ENCODE measurements at places on chromosomes 2 and 18.
A peak's percentile ranks its signal among the peaks of the same experiment; 100 is the strongest.

GRCh38 chr2:181326661-181327060 is 130.5 kb upstream of the ITGA4 start:
- H3K27me3 ChIP-seq, result no peaks in the 10 kb centered on the region
- DNase-seq, result no peak
- H3K36me3 ChIP-seq, result no peaks in the 10 kb centered on the region

DNA sequence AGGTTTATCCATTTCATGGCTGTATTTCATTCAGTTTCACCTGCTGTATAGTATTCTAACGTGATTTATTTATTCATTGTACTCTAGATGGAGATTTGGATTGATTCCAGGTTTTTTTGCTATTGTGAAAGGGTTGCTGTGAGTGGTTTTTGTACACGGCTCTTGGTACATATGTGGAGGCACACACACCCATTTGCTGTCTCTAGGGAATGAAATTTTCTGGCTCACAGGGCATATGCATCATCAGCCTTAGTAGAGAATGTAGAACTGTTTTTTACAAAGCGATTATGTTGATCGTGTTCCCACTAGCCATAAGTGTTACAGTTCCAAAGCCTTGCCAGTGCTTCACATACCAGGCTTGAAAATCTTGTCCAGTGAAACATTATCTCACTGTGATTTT is 5.1 kb downstream of the SPTBN1 start:
- H3K36me3 ChIP-seq, result no peaks in the 10 kb centered on the region
- H3K4me1 ChIP-seq, result peaks cover 34% of the 10 kb centered on the region
- H3K27me3 ChIP-seq, result peaks cover 5% of the 10 kb centered on the region
- no peak for DNase-seq
- no peak overlapping the region for H3K4me3 ChIP-seq

- H3K27me3 ChIP-seq, result no peaks in the 10 kb centered on the region
- no peak for DNase-seq
- H3K4me3 ChIP-seq, result no peak overlapping the region
- no peaks in the 10 kb centered on the region for H3K4me1 ChIP-seq
Measured at GRCh38 chr18:62829936-62830335, 114.6 kb downstream of the PHLPP1 start.

DNA sequence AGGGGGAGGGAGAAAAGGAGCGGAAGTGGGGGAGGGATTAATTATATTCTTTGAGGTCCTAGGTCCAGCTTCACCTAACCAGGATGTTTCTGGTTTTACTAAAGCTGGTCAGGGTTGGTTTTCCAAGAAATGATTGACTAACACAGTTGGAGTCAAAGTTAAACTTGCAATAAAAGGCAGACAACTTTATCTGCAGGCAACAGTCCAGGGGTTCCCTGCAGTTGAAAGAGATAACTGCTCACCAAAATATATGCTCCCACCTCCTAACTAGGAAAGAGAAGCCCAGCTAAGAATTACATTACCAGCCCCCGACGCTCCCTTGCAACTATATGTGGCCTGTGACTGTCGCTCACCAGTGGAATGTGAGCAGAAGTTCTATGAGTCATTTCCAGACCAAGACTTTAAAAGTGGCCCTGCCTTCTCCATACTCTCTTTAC is 140.0 kb upstream of the PKDCC start:
- H3K36me3 ChIP-seq, result no peaks in the 10 kb centered on the region
- no peak overlapping the region for H3K4me3 ChIP-seq
- no peaks in the 10 kb centered on the region for H3K27me3 ChIP-seq
- DNase-seq, result no peak

- no peaks in the 10 kb centered on the region for H3K27me3 ChIP-seq
- peaks cover 11% of the 10 kb centered on the region for H3K4me1 ChIP-seq
- peak overlapping the region; percentile 72 for H3K27ac ChIP-seq
- H3K36me3 ChIP-seq, result no peaks in the 10 kb centered on the region
- no peak overlapping the region for H3K4me3 ChIP-seq
Measured at GRCh38 chr18:75248426-75249174, 38.0 kb downstream of the TSHZ1 start.

- no peak overlapping the region for H3K27ac ChIP-seq
- no peaks in the 10 kb centered on the region for H3K27me3 ChIP-seq
- no peaks in the 10 kb centered on the region for H3K36me3 ChIP-seq
- no peaks in the 10 kb centered on the region for H3K4me1 ChIP-seq
- no peak for DNase-seq
Measured at GRCh38 chr2:136530146-136530545, 235.2 kb upstream of the THSD7B start.

DNA sequence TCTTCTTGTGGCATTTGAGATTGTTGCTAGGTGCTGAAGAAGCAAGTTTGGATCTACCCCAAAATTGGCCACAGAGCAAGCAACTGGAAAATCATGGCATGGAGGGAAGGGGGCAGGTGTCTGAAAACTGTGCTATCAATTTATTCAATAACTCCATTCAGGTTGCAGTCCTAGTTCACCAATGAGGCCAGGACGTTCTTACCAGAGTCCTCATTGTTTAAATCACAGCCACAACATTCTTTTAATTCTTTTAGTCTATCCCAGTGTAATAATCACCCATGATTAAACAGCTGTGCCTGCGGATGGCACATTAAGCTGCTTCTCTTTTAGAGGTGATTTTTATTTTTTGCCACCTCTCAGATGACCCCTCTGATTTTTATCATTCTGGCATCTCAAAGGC is 103.5 kb downstream of the ANKRD44 start:
- H3K4me1 ChIP-seq, result peaks cover 55% of the 10 kb centered on the region
- no peak overlapping the region for H3K4me3 ChIP-seq
- no peaks in the 10 kb centered on the region for H3K36me3 ChIP-seq
- H3K27ac ChIP-seq, result peak overlapping the region; percentile 78
- H3K27me3 ChIP-seq, result no peaks in the 10 kb centered on the region

GRCh38 chr2:181738074-181738473 is 57.8 kb upstream of the NEUROD1 start:
- DNase-seq, result no peak
- H3K4me1 ChIP-seq, result no peaks in the 10 kb centered on the region
- no peaks in the 10 kb centered on the region for H3K36me3 ChIP-seq
- no peaks in the 10 kb centered on the region for H3K27me3 ChIP-seq
- H3K27ac ChIP-seq, result no peak overlapping the region

- no peak overlapping the region for H3K27ac ChIP-seq
- peaks cover 56% of the 10 kb centered on the region for H3K4me1 ChIP-seq
- peaks cover 37% of the 10 kb centered on the region for H3K36me3 ChIP-seq
- DNase-seq, result no peak
- H3K4me3 ChIP-seq, result no peak overlapping the region
Measured at GRCh38 chr2:27375513-27376099, 4.9 kb downstream of the ZNF513 start.

DNA sequence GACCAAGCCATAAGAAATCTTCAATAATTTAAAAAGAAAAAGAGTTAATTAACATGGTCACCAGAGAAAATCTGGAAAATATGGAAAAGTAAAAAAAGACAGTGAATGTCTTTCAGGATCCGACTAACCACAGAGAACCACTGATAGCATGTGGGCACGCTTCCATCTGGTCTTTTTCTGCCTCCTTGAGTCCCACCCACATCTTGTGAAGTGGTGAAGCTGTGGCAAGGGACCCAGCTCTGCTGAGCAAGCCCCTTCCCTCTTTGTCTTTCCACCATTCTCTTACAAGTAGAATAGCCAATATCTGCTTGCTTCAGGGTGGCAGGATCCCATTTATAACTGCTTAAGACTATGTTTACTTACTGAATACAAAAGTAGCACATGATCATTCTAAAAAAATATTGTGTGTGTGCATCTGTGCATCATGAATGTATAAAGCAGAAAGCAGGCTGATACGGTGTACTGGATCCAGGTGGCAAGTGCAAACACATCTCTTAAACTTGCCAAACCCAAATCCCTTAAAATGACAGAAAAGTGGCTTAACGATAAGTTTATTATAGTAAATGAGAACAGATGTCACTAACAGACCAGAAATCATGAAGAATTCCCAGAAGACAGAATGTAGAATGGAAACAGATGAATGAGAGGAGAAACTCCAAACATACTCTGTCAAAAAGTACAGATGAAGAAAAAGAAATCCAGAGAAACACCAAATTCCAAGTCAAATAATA is 52.3 kb downstream of the FOXI3 start:
- H3K36me3 ChIP-seq, result no peaks in the 10 kb centered on the region
- no peak overlapping the region for H3K27ac ChIP-seq
- no peak for DNase-seq
- H3K4me1 ChIP-seq, result no peaks in the 10 kb centered on the region
- no peaks in the 10 kb centered on the region for H3K27me3 ChIP-seq

DNA sequence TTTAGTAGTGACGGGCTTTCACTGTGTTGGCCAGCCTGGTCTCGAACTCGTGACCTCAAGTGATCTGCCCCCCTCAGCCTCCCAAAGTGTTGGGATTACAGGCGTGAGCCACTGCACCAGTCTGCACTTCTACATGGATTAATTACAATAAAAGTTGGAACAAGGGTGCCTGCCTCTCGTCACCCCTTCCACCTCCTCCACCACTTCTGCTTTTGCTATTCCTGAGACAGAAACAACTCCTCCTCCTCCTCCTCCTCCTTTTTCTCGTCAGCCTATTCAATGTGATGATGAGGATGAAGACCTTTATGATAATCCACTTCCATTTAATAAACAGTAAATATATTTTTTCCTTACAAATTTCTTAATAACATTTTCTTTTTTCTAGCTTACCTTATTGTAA is 35.2 kb downstream of the SRBD1 start:
- no peak overlapping the region for H3K27ac ChIP-seq
- H3K27me3 ChIP-seq, result no peaks in the 10 kb centered on the region
- DNase-seq, result no peak
- no peak overlapping the region for H3K4me3 ChIP-seq
- no peaks in the 10 kb centered on the region for H3K36me3 ChIP-seq

DNA sequence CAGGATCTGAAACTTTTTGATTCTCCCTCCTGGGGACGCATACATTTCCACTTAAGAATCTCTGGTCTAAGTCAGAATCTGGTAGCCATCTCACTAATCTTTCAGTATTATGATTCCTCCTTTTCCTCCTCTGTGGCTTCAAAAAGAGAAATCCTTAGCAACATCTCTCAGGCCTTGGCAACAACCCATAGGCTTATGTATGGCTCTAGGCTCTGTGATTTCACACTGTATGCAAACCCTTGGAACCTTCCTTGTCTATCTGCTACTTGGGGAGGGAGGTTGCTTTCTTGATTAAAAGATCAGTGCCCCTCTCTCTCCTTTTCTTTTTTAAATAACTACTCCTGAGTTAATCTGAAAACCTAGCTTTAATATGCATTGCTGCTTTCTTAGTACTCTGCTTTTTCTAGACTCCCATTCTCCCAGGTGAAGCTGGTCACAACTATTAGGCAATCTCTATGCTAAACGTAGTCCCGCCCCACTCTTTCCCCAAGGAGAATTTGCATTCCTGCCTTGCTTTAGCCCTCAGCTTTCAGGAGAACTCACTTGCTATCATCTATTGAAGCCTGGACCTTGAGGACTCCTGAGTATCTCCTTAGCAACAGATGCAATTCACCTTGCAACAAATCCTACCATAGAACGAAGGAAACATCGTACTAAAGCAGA is 72.2 kb upstream of the L3MBTL4 start:
- H3K27ac ChIP-seq, result no peak overlapping the region
- no peak for DNase-seq
- H3K4me1 ChIP-seq, result no peaks in the 10 kb centered on the region
- H3K27me3 ChIP-seq, result no peaks in the 10 kb centered on the region
- no peak overlapping the region for H3K4me3 ChIP-seq
- no peaks in the 10 kb centered on the region for H3K36me3 ChIP-seq

DNA sequence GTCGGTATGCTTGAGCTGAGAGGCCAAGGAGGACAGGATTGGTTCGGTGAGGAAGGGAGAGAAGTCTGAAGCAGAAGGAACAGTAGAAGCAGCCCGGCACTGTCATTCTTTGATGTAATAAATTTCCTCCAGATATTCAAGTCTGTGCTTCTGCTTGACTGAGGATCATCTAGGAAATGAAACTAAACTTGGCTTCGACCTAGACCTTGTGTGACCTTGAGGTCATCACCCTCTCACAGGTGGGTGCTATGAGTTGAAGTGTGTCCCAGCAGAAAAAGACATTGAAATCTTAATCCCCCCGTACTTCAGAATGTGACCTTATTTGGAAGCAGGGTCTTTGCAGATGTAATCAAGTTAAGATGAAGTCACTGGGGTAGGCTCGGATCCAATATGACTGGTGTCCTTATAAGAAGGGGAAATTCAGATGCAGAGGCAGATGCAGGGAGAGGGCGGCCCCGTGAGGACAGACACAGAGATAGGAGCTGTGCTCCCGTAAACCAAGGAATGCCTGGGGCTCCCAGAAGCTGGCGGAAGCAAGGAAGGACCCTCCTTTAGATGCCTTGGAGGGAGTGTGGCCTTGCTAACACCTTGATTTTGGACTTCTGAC is 49.0 kb downstream of the PRKCE start:
- H3K36me3 ChIP-seq, result no peaks in the 10 kb centered on the region
- H3K4me3 ChIP-seq, result no peak overlapping the region
- DNase-seq, result peak; percentile 29

DNA sequence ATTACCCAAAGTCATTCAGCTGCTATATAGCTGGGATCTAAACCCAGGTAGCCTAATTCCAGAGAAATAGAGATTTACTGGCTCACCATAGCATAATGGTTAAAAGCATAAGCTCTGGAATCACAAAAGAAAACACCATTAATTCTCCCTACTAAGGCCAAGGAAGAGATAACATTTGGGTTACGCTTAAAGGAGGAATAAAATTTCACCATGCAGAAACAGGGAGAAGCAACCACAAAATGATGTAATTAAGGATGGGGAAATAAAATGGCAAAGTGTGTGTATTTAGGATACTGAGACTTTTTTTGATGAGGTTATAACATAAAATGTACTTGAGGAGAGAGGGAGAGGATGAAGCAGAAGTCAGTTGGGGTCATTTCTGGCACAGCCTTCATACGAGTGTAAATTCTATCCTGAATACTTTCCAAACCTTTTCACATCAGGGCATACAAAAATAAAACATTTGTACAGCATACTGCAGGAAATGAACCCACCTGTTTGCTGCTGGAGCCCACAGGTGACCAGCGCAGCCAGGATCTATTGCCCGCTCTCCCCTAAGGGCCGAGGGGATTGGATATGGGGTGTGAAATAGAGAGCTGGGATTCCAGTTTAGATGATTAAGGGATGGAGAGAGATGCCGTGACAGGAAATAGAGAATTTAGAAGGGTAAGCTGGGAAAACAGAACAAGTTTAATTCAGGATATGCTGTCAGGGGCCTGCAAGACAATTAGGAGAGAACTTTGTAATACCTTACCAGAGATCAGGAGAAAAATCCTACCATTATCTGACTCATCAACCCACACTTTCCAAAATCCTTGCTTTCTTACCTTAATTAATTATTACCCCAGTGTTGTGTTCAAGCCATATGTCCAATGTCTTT is 43.8 kb upstream of the SERTAD2 start:
- H3K4me1 ChIP-seq, result no peaks in the 10 kb centered on the region
- no peaks in the 10 kb centered on the region for H3K36me3 ChIP-seq
- H3K27me3 ChIP-seq, result no peaks in the 10 kb centered on the region
- H3K4me3 ChIP-seq, result no peak overlapping the region
- H3K27ac ChIP-seq, result no peak overlapping the region

- no peak for DNase-seq
- H3K4me1 ChIP-seq, result no peaks in the 10 kb centered on the region
Measured at GRCh38 chr2:29206941-29207340, 91.7 kb downstream of the CLIP4 start.

DNA sequence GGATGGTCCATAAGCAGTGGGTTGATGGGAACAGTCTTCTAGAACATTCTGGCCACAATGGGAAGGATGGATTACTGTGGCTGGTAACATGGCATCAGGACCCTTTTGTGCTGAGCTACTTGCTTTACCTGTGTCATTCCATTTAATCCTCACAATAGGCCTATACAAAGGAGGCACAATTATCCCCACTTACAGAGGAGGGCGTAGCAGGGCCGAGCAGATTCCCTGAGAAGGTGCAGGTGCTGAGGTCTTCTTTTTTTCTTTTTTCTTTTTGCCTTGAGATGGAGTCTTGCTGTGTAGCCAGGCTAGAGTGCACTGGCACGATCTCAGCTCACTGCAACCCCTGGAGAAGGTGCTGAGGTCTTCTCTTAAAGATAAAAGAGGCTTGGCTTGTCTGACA is 6.7 kb upstream of the LRRC30 start:
- H3K4me3 ChIP-seq, result no peak overlapping the region
- no peak for DNase-seq
- H3K27ac ChIP-seq, result no peak overlapping the region
- H3K4me1 ChIP-seq, result no peaks in the 10 kb centered on the region
- no peaks in the 10 kb centered on the region for H3K36me3 ChIP-seq

All from upper lobe of left lung (tissue), 6 donors.